ENCODE measurements at places on chromosomes 4 and X.

DNA sequence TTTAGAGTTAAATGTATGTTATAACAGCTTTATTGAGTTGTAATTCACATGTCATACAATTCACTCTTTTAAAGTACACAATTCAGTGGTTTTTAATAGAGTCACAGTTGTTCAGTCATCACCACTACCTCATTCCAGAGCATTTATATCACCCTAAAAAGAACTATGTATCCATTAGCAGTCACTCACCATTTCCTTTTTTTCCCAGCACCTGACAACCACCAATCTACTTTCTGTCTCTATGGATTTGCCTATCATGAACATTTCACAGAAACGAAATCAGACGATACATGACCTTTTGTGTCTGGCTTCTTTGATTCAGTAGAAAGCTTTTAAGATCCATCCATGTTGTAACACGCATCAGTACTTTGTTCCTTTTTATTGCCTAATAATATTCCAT is 52.9 kb upstream of the FRAS1 start:
- DNase-seq, result no peak

DNA sequence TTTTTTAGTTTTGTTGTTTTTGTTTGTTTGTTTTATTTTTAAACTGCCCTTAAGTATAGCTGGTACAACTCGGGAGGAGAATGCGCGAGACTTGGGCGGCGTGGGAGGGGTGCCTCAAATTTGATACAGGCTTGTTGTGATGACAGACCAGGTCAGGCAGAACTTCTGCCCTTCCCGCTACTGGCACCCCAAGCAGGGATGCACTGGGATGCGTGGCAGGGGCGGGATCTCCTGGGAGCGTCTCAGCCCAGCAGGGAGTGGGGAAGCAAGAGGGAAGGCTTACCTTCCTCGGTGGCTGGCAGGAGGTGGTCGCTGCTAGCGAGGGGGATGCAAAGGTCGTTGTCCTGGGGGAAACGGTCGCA is 851 bp downstream of the SFRP2 start:
- DNase-seq, result no peak

DNA sequence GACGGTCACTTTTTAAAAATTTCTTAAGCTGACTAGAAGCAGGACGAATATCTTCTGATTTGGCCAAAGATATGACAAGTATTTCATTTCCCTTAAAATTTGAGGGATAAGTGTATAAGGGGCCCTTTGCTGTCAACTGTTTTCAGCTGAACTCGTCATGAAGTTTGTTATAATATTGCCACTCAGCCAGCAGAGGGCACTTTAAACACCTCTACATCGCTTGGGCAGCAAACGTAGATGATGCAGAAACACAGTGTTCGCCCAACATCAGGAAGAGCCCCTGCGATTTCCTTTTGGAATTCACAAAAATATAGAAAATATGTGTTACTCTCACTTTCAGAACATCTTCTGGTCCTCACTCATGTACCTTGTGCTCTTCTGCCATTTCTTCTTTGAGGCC is 435.7 kb upstream of the FMR1 start:
- no peak for DNase-seq

DNA sequence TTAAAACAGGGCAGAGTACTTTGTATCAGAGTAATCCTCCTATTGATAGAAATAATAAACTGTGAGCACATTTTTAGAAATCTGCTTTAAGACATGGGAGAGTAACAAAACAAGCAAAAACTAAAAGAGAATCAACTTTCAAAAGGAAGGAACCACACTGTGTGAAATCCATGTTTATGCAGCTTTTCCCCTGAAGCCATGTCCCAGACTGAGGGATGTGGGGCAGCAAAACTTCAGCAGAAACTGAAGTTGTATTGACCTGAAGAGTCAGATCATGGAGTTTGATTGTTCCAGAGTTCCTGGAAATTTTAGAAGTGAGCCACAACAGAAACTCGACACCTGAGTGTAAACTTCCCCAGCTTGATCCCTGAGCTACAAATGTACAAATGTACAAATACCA is 53.2 kb downstream of the COMMD8 start:
- DNase-seq, result no peak

DNA sequence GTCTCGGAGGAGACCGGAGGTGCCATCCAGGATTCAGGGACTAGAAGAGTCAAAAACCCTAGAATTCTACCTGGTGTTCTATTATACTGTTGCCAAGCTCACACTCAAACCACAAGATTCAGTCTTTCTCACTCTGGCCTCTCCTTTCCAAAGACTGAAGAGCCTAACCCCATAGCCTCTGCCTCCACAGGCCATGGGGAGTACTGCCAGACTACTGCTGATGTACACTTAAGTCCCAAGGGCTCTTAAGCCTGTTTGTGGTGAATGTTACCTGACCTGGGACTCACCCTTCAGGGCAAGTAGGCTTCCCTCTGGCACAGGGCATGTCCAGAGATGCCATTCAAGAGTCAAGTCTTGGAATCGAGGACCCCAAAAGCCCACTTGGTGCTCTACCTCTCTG is 58.9 kb upstream of the IRS4 start:
- no peak for DNase-seq

Measured in activated gamma-delta T cell treated with Interleukin-2 at 50 U/mL for 16 hours (primary cell).